Kidney capillary endothelial cell (primary cell): ENCODE measurements at places on chromosomes 16 and 17.

DNA sequence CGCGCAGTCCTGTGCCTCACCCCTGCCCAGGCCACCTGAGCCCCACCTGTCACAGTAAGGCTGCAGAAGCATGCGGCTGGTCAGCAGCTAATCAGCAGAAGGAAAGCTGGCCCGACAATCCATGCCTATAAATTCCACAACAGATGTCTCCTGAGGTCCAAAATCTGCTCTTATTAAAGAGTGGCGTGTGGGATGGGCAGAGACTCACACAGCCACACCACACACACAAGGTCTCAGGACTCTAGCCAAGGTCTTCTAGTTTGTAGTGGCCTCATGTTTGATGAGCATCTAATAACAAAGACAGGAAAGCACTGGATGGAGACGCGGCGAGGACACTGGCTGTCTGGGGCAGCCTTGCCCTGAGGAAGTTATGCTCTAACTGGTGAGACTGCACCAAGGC, 55.9 kb downstream of the ANKRD11 start:
- no peak for DNase-seq

DNA sequence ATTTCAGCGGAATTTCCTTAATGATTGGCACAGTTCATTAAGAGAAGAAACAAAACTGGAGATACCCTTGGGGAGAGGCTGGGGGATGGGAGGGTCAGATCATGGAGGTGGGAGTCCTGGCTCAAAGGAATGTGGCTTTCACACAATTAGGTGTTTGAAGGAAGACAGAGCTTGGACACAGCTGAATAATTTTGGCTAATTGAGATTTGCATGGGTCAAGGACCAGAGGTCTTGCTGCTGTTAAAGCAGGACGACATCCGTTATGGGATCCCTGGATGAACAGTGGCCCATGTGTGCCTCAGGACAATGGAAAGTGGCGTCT, 160.3 kb downstream of the HS3ST3B1 start:
- DNase-seq, result no peak

DNA sequence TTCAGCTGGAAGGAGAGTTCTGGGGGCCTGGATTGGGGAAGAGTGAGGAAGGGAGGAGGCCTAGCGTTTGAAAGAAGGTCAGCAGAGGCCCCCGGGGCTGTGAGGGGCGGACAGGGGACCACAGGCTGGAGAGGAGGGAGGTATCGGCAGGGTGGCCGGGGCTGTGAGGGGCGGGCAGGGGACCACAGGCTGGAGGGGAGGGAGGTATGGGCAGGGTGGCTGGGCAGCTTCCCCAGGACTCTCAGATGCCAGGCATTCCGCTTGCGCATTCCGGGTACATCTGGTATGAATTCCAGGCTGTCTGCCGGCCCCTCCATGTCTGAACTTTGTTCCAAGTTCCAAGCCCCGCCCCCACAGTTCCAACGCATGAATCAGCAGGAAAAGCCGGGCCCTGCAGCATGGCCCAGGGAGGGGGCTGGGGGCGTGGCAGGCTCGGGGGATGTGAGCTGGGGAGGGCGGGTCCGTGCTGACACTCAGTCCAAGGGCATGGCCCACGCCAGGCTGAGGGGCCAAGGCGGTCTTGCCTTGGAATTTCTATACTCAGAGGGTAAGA, 4.3 kb upstream of the TLCD2 start:
- peak; percentile 88 for DNase-seq

DNA sequence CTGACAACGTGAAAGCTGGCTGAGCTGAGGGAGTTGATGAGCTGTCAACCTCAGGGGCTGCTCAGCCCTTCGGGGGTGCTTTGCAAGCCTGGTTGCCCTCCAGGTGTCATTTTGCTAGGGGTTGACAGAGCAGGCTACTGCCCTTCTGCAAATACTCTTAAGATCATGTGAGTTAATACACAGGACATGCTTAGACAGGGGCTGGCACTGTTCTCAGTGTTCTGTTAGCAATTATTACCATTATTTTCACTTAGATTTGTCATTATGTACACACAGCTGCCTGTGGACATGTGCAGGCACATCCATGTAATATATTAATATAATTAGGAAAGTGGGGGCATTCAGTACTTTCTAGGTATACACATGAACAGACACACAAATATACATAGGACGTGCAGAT, 554.3 kb upstream of the HSBP1 start:
- no peak for DNase-seq

DNA sequence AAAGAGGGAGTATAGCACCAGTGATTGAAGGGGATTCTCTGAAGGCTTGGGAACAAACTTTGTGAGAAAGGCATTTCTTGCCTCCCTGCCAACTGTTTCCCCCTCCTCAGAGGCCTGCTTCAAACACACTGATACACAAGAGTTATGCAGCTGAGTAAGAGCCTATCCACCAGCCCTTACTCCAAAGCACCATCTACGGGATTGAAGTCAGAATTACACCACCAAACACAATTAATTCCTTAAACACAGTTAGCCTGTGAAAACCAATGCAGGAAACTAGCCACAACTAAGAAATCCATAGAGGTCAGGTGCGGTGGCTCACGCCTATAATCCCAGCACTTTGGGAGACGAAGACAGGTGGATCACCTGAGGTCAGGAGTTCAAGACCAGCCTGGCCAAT, 138.3 kb downstream of the SHCBP1 start:
- no peak for DNase-seq

DNA sequence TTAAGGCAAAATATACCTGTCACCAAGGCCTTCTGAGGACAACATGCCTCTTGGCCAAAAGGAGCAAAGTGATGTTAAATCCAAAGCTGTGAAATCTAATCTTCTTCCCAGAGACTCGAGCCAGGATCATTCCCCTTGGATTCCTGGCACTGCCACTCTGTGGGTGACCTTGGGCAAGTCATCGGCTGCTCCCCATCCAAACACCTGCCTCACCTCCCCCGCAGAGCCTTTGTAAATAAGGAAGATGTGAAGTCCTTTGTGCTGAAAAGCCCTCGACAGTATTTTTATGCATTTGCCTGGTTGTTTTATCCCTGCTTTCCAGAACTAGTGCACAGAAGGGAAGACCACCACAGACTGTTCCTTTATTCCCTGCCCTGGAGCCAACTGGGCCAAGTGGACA, 5.4 kb upstream of the CEP295NL start:
- DNase-seq, result no peak
